NCI-H1105 (cell line): ENCODE measurements at places on chromosomes 2 and 18.

DNA sequence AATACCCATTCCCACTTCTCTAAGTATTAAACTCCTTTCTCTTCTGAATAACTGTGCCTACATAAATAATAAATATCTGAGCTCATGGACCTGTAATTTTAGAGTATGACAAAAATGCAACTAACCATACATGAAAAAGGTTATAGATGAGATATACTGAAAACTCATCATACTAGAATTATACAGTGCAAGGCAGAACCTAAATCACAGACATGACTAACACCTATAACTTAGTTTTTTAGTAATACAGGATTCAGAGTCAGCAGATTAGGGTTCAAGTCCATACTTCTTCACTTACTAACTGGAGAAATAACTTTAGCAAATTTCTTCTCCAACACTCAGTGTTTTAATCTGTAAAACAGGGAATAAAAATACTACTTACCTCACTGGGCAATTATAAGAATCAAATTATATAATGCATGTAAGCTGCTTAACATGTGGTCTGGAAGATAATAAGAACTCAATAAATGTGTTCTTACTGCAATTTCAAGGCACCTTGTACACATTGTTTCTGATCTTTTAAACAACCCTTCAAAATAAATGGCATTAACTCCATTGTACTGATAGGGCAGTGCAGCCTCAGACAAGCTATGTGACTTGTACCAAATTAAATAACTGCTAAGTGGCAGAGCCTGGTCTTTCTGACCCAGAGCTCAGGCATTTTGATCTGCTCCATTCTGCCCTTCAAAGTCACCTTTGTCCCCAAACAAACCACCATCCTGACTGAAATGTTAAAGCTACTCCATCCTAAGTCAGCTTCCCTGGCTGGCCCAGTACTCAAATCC, 39.6 kb upstream of the KLF7 start:
- DNase-seq: no peak

DNA sequence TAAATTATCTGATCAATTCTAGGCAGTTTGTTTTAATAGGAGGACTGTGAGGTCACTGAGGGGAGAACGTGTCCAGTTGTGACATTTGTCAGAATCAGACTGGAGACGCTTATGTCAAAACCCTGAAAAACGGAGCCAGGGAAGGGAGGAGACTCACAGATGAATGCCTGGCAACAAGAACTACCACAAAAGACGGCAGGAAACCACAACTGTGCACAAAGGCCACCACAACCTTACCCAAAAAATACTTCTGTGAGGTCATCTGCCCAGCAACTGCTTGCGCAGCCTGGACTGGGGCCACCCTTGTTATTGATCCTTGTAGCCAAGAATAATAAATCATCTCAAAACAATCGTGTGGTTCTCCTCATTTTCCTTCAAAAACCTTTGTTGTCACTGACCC, 173.0 kb upstream of the ALKAL2 start:
- DNase-seq: no peak

DNA sequence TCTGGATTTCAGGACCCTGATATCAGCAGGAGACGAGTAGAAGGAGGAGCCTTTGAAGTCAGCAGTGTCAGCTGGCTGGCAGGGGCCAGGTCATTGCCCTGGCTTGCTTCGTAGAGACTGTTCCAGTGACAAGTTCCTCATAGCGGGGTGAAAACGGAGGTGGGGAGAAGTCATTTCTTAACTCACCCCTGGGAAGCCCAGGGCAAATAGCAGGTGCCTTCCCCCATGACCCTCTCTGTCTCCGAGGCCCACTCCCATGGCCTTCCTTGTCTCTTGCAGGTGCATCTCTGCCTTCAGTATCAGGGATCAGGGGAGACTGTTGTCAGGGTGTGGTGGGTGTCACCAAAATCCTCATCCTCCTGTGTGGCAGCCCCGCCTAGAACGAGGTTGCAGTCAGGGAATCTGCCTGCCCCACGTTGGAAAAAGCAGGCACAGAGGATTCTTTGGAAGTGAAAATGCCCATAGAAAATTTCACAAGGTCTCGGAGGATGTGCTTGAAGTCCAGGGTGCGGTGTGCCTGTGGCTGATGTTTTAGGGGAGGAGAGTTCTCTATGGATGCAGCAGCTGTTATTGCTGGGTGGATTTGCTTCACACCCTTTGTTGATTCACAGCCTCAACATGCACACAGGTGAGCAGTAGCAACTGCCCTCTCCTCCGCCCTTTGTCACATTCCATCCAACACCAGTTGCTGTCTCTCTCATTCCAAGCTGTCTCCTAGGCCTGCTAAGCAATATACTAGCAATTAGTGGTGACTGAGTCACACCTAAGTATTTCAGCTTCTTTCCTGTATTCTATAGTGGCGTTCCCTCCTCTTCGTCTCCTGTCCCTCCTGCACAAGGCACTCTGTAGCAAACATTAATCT, 142.6 kb upstream of the FHL2 start:
- no peak for DNase-seq

DNA sequence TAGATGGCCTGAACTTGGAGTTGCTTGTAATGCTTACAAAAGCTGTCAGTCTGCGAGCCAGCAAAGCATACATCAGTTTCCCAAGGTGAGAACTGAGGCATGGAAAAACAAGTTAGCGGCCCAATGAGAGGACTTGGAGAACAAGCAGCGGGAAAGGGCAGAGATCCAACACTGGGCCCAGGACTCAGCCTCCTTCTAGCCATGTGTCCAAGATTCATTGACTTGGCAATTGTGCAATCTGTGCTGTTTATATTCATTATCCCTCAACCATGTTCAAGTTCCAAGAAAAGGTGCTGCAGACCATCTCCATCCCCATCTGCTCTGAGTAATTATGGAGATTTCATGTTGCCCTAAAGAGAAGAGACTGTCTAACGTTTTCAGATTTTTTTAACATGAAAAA, 187.4 kb downstream of the ALK start:
- no peak for DNase-seq

- no peak for DNase-seq
Observed at GRCh38 chr2:239223310-239224198, 177.3 kb downstream of the HDAC4 start.

DNA sequence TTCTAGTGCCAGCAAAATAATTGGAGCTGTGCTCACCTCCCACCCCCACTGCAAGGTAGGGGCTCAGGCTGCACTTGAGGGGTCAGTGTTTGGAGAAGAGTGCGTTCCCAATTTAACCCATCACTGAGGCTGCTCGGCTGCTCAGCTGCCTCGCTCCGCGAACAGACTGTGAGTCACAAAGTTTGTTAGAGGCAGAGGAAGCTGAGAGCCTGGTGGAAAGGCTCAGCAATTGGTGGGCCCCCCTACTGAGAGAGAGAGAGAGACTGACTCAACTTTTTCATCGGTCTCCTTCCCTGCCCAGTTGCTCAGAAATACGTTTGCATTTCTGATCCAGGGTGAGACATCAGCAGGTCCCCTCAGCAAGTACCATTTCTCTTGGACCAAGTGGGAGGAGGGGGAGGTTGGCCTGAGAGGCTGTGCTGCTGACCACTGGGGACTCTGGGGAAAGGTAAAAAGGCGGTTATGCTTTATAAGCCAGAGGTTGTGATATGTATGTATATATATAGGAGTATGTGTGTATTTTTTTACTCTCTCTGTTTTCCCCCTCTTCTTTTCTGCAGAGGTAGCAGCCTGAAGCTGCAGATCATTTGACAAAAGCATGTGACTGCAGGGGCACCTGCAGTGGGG, 1.5 kb downstream of the EFR3B start:
- no peak for DNase-seq

DNA sequence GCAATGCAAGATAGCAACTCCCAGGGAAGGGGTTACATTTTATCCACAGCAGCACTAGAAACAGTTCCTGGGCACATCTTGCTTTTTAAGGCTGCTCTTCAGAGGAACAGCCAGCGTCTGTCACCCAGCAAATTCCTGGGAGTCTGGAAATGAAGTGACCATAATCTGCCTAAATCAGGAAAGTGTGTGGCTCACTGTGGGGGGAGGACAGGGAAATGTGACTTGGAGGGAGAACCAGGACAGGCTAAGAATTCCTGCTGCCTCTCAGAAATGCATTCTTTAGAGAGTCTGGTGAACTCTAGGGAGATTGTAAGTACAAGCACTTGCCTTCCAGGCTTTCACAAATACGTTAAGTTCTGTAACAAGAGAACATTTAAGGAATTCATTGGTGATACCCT, 364.3 kb upstream of the SPHKAP start:
- DNase-seq: no peak
